CD4-positive, alpha-beta T cell (primary cell): ENCODE measurements at places on chromosomes 16 and 17. TPM values are rescaled to one million over a fixed set of nuclear protein-coding genes. Genes with fewer than 3 reads are reported as not detected.

- no peak overlapping the region for H3K4me3 ChIP-seq
- H3K36me3 ChIP-seq: peaks cover 13% of the 10 kb centered on the region
- DNase-seq: no peak
- H3K4me1 ChIP-seq: peaks cover 4% of the 10 kb centered on the region
Observed at GRCh38 chr16:14562691-14563491, 67.2 kb downstream of the PARN start.

OR3A3 gene
- total RNA-seq: not detected

DNAH3 gene
- not detected for total RNA-seq

HP gene
- total RNA-seq: not detected

DNA sequence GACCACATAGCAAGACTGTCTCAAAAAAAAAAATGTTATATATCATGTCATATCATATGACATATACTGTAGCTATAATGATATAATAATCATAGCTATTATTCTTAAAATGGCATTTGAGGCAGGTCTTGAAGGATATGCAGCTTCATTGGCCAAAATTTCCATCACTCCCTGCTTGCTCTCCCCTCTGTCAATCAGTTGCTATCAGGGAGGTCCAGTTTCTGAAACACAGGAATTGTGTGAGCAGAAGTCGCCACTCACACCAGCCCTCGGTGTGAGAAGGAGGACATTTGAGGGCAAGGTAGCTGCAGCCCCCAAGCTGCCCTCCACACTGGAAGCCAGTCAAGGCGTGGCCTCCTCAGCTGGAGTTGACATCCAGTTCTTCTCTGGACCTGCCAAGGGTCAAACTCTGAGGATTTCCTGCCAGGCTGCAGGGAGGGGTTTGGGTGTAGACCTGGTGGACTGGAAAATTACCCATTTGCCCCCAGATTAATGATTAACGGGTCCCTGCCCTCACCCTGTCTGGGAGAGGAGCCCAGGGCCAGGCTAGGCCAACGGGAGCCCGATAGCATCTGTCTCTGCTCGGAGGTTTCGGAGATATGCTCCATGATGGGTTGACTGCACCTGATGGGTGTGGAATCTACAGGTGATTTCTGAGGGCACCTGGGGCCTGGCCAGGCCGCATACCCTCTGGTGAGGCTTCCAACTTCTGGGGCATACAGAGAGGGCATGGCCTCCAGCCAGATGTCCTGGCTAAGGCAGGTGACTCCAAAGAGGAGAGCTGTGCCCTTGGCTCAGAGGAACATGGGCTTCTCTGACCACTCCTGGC is 18.8 kb downstream of the WNT9B start:
- H3K4me1 ChIP-seq: no peaks in the 10 kb centered on the region
- H3K36me3 ChIP-seq: no peaks in the 10 kb centered on the region
- no peak for DNase-seq
- no peak overlapping the region for H3K27ac ChIP-seq
- no peak overlapping the region for H3K4me3 ChIP-seq

- no peaks in the 10 kb centered on the region for H3K36me3 ChIP-seq
- H3K27me3 ChIP-seq: no peaks in the 10 kb centered on the region
- no peak overlapping the region for H3K27ac ChIP-seq
- DNase-seq: no peak
- H3K4me1 ChIP-seq: peaks cover 5% of the 10 kb centered on the region
Observed at GRCh38 chr17:51085150-51085805, 35.4 kb downstream of the SPAG9 start.

DNA sequence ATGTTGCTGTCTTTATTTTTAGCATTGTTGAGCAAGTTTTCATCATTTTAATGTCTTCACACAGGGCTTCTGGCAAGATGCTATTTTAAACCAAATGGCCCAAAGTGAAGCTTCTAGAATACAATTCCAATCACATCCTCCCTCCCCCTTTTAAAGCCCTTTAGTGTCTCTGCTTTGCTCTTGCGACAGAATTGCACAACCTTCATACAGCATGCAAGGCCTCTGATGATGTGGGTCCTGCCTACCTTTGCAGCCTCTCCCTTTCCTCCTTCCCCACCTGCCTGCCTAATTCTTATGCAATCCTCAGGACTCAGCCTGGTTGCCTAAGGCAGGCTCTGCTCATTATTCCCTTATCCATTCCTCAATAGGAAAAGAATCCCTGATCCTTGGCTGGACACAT is 381.7 kb downstream of the SLC39A11 start:
- H3K27me3 ChIP-seq: no peaks in the 10 kb centered on the region
- H3K4me3 ChIP-seq: no peak overlapping the region
- DNase-seq: no peak
- H3K27ac ChIP-seq: no peak overlapping the region
- peaks cover 2% of the 10 kb centered on the region for H3K4me1 ChIP-seq

FBXW10 gene
- not detected for total RNA-seq

ZNF385C gene
- not detected for total RNA-seq

- H3K4me1 ChIP-seq: peaks cover 89% of the 10 kb centered on the region
- peaks cover 12% of the 10 kb centered on the region for H3K36me3 ChIP-seq
- no peaks in the 10 kb centered on the region for H3K27me3 ChIP-seq
- H3K27ac ChIP-seq: peak overlapping the region; percentile 22
Observed at GRCh38 chr17:32492648-32493289, 6.0 kb downstream of the CDK5R1 start.

- no peak for DNase-seq
- no peaks in the 10 kb centered on the region for H3K36me3 ChIP-seq
- no peak overlapping the region for H3K4me3 ChIP-seq
- no peaks in the 10 kb centered on the region for H3K4me1 ChIP-seq
Observed at GRCh38 chr17:11719203-11719602, 120.9 kb downstream of the DNAH9 start.

CACNA1G gene
- not detected for total RNA-seq

EFNB3 gene
- total RNA-seq: not detected

GRCh38 chr17:34620458-34620857 is 41.1 kb downstream of the TMEM132E start:
- no peaks in the 10 kb centered on the region for H3K4me1 ChIP-seq
- no peaks in the 10 kb centered on the region for H3K36me3 ChIP-seq
- no peak for DNase-seq
- H3K27me3 ChIP-seq: peaks cover 37% of the 10 kb centered on the region
- no peak overlapping the region for H3K27ac ChIP-seq

DNA sequence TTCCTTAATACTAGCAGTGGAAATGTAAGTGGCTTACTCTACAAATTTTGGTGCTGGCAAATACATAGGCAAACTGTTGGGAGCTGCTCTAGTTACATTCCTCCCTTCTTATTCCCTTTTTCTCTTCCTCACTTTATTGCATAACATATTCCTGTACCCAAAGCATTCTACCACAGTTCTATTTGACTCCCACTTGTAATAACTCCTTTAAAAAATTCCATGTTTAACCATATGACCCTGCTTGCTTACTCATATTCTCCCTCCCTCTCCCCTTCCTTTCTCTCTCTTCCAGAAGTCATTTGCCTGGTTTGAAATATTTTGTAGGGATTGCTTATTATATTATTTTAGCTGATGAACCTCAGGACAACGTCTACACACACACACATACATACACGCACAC is 22.7 kb downstream of the NQO1 start:
- H3K4me3 ChIP-seq: no peak overlapping the region
- H3K36me3 ChIP-seq: peaks cover 9% of the 10 kb centered on the region

- no peaks in the 10 kb centered on the region for H3K27me3 ChIP-seq
- no peaks in the 10 kb centered on the region for H3K36me3 ChIP-seq
- no peak overlapping the region for H3K27ac ChIP-seq
- no peak for DNase-seq
- H3K4me3 ChIP-seq: no peak overlapping the region
- H3K4me1 ChIP-seq: no peaks in the 10 kb centered on the region
Observed at GRCh38 chr16:6929868-6930267, 402.8 kb upstream of the RBFOX1 start.

DNA sequence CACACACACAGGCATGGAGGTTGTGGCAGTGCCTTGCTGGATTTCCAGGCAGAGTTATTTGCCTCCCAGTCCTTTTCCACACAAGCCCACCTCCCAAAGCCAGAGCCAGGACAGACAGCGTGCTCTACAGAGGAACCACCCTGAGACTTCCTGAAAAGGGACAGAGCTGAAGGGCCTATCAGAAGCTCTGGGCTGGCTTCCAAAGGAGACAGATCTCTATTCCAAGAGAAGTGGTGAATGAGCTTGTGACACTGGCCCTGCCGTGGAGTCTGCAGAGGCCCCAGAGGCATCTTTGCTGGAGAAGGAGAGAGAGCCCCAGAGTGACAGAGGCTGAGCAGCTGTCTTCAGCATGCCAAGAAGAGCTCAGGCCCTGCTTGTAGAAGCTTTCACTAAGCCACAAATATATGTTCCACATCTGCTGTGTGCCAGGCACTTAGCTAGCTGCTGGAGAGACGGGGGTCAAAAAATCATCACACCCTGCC is 8.3 kb upstream of the LPCAT2 start:
- H3K36me3 ChIP-seq: no peaks in the 10 kb centered on the region
- peaks cover 3% of the 10 kb centered on the region for H3K4me1 ChIP-seq
- H3K4me3 ChIP-seq: no peak overlapping the region
- H3K27me3 ChIP-seq: no peaks in the 10 kb centered on the region
- no peak for DNase-seq

DNA sequence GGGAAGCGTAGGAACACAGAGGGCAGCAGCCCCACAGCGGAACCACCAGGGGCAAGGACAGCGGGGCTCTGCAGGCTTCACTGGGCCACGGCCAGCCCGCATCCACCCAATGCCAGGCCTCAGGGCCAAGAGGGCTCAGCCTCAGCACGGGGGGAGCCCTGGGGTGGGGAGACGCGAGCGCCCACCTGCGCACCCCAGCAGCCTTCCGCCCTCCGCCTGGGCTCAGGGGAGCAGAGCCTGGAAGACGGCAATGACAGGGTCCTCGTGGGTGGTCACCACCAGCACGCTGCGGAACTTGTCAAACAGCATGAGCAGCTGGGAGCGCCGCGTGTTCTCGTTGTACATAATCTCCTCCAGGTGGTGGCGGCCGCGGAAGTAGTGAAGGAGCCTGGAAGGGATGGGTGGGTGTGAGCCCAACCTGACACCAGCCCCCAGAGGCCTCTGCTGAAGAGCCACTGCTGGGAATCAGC is 8.5 kb downstream of the MPG start:
- DNase-seq: no peak
- no peaks in the 10 kb centered on the region for H3K27me3 ChIP-seq
- H3K4me1 ChIP-seq: peaks cover 23% of the 10 kb centered on the region
- H3K27ac ChIP-seq: no peak overlapping the region
- peaks cover 46% of the 10 kb centered on the region for H3K36me3 ChIP-seq

- no peak for DNase-seq
- H3K27ac ChIP-seq: peak overlapping the region; percentile 100
- no peak overlapping the region for H3K4me3 ChIP-seq
- no peaks in the 10 kb centered on the region for H3K36me3 ChIP-seq
- H3K27me3 ChIP-seq: no peaks in the 10 kb centered on the region
- peaks cover 12% of the 10 kb centered on the region for H3K4me1 ChIP-seq
Observed at GRCh38 chr16:19066988-19067348, 446 bp upstream of the COQ7 start.

DNA sequence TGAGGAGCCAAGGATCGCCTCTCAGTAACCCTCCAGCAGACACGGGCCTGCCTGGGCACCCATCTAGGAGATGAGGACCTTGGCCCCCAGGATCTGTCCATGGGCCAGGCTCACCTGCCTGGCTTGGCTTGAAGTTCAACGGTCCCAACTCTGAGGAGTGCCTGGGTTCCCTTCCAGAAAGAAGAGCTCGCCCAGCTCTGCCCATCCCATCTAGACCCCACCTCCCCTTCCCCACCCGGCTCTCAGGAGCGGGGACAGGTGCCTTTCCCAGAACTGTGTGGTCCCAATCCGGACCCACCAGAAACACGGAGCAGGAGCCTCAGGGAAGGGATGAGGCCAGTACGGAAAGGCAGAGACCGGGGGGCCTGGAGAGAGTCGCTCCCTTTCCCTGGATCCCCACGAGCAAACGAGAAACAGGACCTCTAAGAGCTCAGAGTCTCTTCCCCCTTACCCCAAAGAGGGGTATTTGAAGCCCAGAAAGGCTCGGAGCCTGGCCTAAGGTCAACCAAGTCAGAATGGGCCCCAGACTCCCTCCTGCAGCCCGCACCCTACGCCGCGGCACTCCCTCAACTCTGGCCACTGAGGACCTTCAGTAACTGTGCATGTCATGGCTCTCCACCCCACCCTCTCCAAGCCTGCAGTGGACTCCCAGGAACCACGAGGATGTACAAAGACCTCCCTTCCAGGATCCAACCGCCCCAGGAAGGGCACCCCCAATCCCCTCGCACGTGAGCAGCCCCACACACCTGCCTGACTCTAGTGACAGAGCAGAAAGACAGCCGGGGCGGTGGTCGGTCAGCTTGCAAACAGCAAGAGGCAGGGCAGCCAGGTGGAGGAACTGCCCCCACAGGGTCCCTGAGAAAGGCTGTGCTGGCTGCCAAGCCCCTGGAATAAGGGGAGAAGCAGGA is 5.4 kb downstream of the CLUH start:
- H3K36me3 ChIP-seq: peaks cover 23% of the 10 kb centered on the region
- H3K27me3 ChIP-seq: no peaks in the 10 kb centered on the region
- H3K4me1 ChIP-seq: peaks cover 47% of the 10 kb centered on the region

- no peak for DNase-seq
- H3K4me1 ChIP-seq: peaks cover 25% of the 10 kb centered on the region
- no peak overlapping the region for H3K4me3 ChIP-seq
- no peaks in the 10 kb centered on the region for H3K27me3 ChIP-seq
Observed at GRCh38 chr17:7831233-7831632, 2.8 kb upstream of the KDM6B start.

DNA sequence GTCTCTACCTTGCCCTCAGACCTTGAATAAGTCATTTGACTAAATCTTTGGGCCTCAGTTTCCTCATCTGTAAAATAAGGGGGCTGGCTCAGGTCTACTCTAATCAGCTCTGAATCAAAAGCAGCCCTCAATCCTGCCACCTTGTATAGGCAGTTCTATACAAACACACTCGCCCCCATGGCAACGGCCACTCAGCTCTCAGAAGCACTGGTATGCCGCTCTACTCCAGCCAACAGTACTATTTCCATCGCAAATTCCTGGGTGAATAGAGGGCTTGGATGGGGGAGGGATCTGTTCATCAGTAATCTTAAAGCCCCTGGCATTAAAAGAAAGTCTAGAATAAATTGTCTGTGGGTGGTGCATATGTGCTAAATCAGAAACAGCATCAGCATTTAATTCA is 21.2 kb upstream of the TAOK1 start:
- H3K4me3 ChIP-seq: no peak overlapping the region
- peaks cover 3% of the 10 kb centered on the region for H3K4me1 ChIP-seq
- no peaks in the 10 kb centered on the region for H3K27me3 ChIP-seq
- H3K36me3 ChIP-seq: no peaks in the 10 kb centered on the region
- DNase-seq: no peak

DNA sequence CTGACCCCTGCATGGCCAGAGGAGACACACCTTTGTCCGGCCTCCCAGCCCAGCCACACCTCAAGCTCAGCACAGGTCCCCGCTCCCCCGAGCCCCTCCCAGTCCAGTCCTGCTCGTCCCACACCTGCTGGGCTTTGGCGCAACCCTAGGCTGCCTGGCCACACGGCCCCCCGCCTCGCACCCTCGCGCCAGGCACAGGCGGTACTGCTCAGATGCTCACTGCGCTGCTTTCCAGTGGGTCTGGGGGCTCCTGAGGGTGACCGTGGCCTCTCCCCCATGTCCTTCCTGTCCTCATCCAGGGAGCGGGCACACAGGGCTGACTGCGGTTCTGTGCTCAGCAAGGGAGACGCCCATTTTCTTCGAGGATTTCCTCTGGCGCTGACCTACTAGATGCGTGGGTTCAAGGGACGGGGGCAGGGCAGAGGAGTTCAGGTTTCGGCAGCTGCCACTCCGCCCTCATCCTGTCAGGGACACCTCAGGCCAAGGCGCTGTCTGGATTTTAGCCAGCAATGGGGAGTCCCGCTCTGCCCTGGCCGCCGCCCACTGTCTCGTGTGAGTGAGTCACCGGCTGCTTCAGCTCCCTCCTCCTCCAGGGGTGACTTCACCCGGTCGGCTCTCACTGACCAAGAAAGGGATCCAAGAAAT is 118.0 kb upstream of the ZNF469 start:
- H3K27me3 ChIP-seq: peaks cover 5% of the 10 kb centered on the region
- H3K27ac ChIP-seq: no peak overlapping the region
- peaks cover 13% of the 10 kb centered on the region for H3K4me1 ChIP-seq
- DNase-seq: peak; percentile 9
- H3K36me3 ChIP-seq: no peaks in the 10 kb centered on the region
